ENCODE measurements at places on chromosomes 12 and 14. TPM values are rescaled to one million over a fixed set of nuclear protein-coding genes. Genes with fewer than 3 reads are reported as not detected.

GRCh38 chr12:112179916-112180315, 54.6 kb downstream of the TRAFD1 start:
- peak; percentile 33 for DNase-seq

Gene PPTC7
- total RNA-seq = 31.9 TPM

Gene MANSC4
- total RNA-seq = 0.73 TPM

Gene EML1
- total RNA-seq = 11.3 TPM

Gene NAV3
- 41.1 TPM for total RNA-seq

DNA sequence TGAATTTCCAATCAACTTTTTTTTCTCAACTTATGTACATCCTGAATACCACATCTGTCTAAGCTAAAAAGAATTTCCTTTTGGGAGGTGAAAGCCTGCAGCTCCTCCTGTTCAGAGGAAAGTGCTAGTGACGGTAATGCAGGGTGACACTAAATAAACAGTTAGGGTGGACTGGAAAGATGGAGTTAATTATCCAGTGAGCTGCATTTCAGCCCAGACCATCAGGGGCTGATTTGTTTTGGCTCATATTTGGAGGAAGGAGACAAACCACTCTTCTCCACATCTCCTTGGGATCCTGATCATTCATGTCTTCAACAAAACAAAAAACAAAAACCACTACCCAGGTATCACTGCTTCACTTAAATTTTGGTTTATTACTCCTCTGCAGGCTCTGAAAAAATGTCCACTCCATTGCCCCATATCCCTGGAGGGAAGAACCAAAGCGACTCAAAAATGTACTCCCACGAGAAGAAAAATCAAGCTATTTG, 5.1 kb upstream of the SIX1 start:
- no peak for DNase-seq

DNA sequence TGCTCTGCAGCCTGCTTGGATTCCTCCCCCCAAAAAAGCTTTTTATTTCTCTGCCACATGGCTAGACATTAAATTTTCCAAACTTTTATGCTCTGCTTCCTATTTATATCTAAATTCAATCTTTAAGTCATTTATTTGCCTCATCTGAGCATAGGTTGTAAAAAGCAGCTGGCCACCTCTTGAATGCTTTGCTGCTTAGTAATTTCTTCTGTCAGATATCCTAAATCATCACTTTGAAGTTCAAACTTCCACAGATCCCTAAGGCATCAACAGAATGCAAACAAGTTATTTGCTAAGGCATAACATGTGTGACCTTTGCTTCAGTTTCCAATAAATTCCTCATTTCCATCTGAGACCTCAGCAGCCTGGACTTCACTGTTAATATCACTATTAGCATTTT, 209.6 kb downstream of the FSCB start:
- DNase-seq = no peak

Gene KRT85
- total RNA-seq = not detected

Gene MUCL1
- total RNA-seq = 3.4 TPM

- no peak for DNase-seq
Measured at GRCh38 chr12:107242189-107242588, 148.8 kb upstream of the CRY1 start.

GRCh38 chr12:111274777-111275176, 94.1 kb downstream of the PHETA1 start:
- no peak for DNase-seq

GRCh38 chr14:24900269-24901100, 149.5 kb downstream of the STXBP6 start:
- DNase-seq = no peak

DNA sequence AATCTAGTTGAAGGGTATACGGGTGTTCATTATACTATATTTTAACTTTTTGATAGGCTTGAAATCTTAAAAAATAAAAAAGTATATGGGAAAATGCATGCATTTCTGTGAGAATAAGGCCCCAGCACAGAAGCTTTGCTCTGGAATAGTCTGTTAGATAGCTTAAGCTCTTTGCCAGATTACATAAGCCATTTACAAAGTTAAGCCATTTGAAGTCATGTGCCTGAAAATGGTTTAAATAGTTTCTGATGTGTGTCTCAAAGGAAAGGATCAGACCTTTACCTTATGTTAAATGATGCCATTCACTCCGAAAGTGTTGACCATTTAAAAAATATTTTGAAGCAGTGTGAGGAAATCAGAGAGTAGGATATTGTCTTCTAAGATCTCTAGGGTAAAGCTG, 51.3 kb downstream of the WASHC4 start:
- no peak for DNase-seq

DNA sequence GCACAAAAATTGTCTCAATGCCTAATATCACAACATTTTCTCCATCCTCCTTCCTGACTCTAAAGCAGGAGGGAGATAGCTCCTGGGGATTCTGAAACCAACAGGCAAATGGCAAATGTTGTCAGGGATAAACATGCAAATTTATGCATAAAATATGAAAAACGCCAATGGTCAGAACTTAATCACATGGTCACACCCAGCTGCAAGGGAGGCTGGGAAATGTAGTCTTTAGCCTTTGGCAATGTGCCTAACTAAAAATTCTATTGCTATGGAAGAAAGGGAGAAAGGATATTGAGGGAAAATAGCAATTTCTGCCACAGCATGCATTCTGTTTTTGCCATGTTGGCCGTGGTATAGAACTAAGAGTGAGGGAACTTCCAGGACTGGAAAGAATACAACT, 11.7 kb upstream of the OASL start:
- DNase-seq = no peak

Gene ZNF705A
- total RNA-seq = not detected

Gene GDF11
- 0.64 TPM for total RNA-seq

DNA sequence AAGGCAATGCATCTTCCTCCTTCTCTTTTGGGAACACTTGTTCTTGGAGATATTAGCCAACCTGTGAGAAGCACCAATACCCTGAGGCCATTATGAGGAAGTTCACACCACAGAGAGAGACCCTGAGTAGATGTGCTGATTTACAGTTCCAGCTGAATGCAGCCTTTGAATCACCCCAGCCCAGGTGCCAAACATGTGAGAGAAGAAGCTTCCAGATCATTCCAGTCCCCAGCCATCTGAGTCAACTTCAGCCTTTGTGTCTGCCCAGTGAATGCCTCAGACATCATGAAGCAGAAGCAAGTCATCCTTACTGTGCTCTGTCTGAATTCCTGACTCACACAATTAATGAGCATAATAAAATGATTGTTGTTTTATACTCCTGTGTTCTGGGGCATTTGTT, 25.1 kb downstream of the C12orf42 start:
- no peak for DNase-seq

Gene PARPBP
- total RNA-seq = 3.9 TPM

- no peak for DNase-seq
Measured at GRCh38 chr14:53788566-53788965, 168.1 kb downstream of the BMP4 start.

GRCh38 chr14:56976211-56976610, 165.9 kb upstream of the OTX2 start:
- DNase-seq = no peak

- no peak for DNase-seq
Measured at GRCh38 chr14:93186956-93187355, 1.8 kb downstream of the LYSET start.

Gene LALBA
- not detected for total RNA-seq

DNA sequence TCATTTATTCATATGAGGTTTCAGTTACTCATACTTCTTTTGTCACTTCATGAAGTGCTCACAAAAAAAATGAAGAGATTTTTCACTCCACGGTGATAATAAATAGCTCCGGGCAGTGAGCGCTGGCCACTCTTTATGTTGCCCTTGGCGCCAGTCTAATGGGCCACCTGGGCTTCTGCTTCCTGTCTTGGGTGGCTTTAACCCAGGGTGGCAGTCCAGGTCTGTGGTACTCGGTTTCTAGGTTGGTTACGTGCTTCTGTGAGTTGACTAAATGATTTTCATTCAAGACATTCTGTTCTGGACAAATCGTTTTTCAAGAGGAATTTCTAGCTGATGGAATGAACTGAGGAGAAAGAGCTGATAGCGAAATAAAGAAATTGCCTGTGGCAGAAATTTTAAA, 34.6 kb upstream of the NID2 start:
- DNase-seq = no peak

DNA sequence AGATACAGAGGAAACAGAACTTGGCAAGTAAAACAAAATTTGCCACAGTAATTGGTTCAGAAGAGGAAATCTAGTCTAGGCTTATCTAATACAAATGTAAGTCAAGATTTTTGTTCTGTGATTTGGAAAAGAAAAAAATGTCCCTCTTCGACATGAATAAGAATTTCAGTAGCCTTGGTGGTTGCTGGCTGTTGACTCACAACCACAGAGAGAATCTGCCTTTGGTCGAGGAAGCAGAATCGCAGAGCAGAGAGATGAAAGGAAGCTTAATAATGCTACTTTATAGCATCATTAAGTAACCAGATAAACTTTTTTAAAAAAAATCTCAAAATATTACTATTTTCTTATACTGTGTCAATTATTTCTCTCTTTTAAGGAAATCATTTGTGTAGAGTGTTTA, 1096.6 kb downstream of the FLRT2 start:
- no peak for DNase-seq

DNA sequence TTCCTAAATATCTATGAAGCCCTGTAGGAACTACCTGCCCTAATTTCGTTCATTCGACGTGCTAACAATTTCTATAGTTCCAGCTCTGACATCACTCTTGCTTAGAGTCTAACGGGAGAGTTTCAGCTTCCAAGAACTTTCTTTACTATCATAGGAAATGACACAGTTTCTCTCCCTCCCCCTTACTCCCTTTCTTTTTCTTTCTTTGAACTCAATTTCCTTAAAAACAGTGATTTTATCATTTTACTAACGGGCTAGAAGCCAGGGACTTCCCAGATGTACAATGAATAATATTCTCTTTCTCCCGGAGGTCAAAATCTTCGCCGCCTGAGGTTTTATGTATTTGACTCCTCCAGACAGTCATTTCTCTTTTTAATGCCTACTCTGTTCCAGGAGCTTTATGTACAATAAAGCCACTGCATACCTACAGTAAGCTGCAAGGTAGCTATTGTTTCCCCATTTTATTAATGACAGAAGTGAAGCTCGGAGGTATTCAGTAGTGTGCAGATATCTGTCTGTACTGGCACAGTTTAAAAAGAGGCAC, 15.7 kb downstream of the SMCO2 start:
- DNase-seq = no peak

GRCh38 chr12:90854136-90854689, 100.8 kb downstream of the CCER1 start:
- no peak for DNase-seq

GRCh38 chr12:64691795-64692583, 67.2 kb downstream of the GNS start:
- no peak for DNase-seq

DNA sequence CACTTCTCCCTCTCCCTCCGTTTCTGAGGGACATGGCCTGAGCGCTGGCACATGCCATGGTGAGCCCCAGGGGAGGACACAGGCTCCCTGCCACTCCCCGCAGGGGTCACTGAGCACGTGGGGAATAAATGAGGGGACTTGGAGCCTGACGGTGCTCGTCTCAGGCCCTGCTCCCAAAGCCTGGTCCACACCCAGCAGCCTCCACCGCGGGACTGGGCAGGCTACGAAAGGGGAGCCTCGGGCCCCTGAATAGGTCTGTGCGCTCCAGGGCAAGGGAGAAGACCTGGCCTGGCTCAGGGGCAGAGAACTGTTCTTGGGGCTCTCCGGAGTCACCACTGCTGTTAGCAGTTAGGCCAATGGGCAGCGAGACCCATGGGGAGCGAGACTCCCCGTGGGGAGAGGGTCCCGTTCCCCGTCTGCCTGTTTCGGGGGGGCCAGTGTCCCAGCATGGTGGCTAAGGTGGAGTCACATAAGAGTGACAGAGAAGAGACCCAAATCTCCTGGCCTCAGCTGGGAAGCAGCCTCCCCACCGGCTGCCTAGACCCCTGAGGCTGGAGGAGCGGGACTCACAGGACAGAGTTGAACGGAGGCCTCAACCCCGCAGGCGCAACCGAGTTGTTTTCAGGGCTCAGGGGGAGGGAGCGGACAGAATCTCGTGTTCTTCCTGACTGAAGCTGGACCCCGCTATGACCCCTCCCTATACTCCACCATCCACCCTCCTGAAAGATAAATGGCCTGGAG, 329.8 kb upstream of the SFSWAP start:
- no peak for DNase-seq

Gene PCED1B
- 5.1 TPM for total RNA-seq

Gene TPPP2
- total RNA-seq = not detected

Data from breast epithelium (tissue), 4 donors.